Pancreas (tissue), 10 donors: ENCODE measurements at places on chromosomes 6 and 20. TPM values are rescaled to one million over a fixed set of nuclear protein-coding genes. Genes with fewer than 3 reads are reported as not detected.
A peak's percentile ranks its signal among the peaks of the same experiment; 100 is the strongest.

DNA sequence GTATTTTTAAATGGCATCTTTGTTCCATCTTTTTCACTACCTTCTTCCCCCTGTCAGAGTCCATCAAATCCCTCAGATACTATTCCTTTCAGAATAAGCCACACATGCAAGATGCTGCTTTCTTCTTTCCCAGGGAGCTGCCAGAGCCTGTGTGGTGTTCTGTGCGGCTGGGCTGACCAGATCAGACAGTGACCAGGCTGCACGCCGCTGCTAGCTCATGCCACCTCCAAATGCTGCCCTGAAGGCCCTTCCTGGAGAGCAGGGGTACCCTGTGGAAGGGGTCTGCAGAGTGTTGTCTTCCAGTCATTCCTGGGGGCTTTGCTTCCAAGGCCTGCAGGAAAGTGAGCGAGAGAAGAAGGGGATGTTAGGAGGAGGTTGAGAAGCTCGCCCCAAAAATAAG, 179.1 kb upstream of the SUPT3H start:
- no peak overlapping the region for H3K27ac ChIP-seq
- no peaks in the 10 kb centered on the region for H3K27me3 ChIP-seq
- H3K36me3 ChIP-seq: no peaks in the 10 kb centered on the region
- no peak for DNase-seq
- no peak overlapping the region for H3K4me3 ChIP-seq

GRCh38 chr6:36506611-36507010, 40.7 kb downstream of the STK38 start:
- no peak overlapping the region for H3K4me3 ChIP-seq
- no peaks in the 10 kb centered on the region for H3K36me3 ChIP-seq
- no peak overlapping the region for H3K27ac ChIP-seq
- no peak for DNase-seq
- H3K4me1 ChIP-seq: no peaks in the 10 kb centered on the region

DNA sequence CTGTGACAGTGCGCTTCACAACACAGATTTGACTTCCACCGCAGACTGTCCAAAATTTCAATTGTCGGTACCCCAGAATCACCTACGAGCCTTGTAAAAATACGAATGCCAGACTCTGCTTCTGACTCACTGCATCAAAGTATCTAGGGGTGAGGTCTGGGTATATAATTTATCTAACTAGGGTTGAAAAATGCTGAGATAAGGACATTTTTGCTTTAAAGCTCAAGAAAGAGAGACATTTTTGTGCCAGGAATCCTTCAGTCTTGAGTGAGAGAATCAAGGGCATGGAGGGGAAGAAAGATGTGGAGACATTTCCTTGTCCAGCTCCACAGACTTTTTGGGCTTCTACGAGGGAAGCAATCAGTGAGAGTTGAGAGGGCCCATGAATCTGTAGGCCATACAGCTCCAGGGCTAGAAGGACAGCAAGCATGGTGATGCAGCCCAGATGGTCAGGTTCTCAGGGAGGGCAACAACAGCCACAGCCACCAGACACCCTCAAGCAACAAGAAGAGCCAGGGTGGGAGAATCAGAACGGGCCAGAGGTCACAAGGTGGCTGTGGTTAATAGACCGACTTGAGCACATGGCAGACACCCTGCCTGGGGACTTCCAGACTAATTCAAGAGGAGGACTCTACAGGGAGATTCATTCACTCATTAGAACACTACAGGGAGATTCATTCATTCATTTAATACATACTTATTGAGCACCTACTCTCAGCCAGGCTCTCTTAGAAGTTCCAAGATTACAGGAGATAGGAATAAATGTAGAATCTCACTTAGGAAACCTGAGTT, 211.1 kb upstream of the PRDM1 start:
- H3K4me1 ChIP-seq: peaks cover 4% of the 10 kb centered on the region
- no peaks in the 10 kb centered on the region for H3K36me3 ChIP-seq
- H3K27me3 ChIP-seq: no peaks in the 10 kb centered on the region
- DNase-seq: no peak
- no peak overlapping the region for H3K27ac ChIP-seq

GRCh38 chr6:157343732-157344131, 20.4 kb upstream of the TMEM242 start:
- H3K36me3 ChIP-seq: no peaks in the 10 kb centered on the region
- no peak overlapping the region for H3K4me3 ChIP-seq
- DNase-seq: no peak
- H3K4me1 ChIP-seq: no peaks in the 10 kb centered on the region
- no peaks in the 10 kb centered on the region for H3K27me3 ChIP-seq

The CFAP61 gene
- total RNA-seq: 0.43 TPM

DNA sequence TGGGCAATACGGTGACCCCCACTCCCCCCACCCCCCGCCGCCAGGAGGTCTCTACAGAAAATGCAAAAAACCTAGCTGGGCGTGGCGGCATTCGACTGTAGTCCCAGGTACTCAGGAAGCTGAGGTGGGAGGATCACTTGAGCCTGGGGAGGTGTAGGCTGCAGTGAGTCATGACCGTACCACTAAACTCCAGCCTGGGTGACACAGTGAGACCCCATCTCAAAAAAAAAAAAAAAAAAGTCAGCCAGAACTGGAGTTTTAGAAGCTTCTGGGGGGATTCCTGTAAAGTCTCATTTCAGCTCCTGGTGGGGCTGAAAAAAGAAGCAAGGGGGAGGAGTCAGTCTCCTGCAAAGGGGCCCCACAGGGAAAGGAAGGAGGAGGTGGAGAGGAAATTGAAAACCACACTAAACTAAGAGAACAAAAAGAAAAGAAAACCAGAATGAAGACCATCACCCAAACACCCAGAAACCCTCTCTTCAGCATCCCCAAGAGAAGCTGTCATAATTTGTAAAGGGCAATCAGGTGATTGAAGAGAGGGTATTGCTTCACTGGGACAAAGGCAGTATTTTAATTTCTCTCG, 50.4 kb downstream of the NOL4L start:
- H3K27me3 ChIP-seq: no peaks in the 10 kb centered on the region
- H3K4me3 ChIP-seq: no peak overlapping the region
- no peaks in the 10 kb centered on the region for H3K36me3 ChIP-seq
- H3K4me1 ChIP-seq: no peaks in the 10 kb centered on the region

- H3K27ac ChIP-seq: no peak overlapping the region
- no peak overlapping the region for H3K4me3 ChIP-seq
- no peak for DNase-seq
- no peaks in the 10 kb centered on the region for H3K36me3 ChIP-seq
These were observed 140.3 kb downstream of the COL12A1 start for GRCh38 chr6:75065523-75065922.

GRCh38 chr6:52664991-52665686, 5.8 kb upstream of the TMEM14A start:
- no peaks in the 10 kb centered on the region for H3K27me3 ChIP-seq
- no peak for DNase-seq
- peak overlapping the region; percentile 67 for H3K4me3 ChIP-seq
- no peaks in the 10 kb centered on the region for H3K36me3 ChIP-seq
- no peaks in the 10 kb centered on the region for H3K4me1 ChIP-seq

The SSTR4 gene
- not detected for total RNA-seq

- no peak for DNase-seq
- H3K27ac ChIP-seq: no peak overlapping the region
- no peaks in the 10 kb centered on the region for H3K4me1 ChIP-seq
- no peaks in the 10 kb centered on the region for H3K36me3 ChIP-seq
These were observed 112.5 kb downstream of the PRL start for GRCh38 chr6:22184371-22184770.

DNA sequence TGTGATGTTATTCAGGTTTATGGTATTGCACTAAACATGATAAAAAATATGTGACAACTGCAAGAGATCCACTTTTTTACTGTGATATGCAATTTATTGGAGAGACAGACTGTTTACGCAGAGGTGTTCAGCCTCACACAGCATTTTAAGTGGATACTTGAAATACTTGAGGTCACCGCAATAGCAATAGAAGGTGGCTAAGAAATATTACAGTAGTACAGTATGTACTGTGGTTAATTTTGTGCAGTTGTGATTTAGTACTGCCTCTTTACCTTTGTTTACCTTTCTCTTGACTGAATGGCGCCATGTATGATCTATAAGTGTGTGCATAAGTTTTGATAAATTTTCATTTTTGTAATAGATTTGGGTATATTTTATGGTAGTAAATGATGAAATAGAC, 17.4 kb downstream of the MACROD2 start:
- no peak overlapping the region for H3K4me3 ChIP-seq
- no peaks in the 10 kb centered on the region for H3K36me3 ChIP-seq
- no peak for DNase-seq
- H3K4me1 ChIP-seq: no peaks in the 10 kb centered on the region

The PLA2G7 gene
- not detected for total RNA-seq

DNA sequence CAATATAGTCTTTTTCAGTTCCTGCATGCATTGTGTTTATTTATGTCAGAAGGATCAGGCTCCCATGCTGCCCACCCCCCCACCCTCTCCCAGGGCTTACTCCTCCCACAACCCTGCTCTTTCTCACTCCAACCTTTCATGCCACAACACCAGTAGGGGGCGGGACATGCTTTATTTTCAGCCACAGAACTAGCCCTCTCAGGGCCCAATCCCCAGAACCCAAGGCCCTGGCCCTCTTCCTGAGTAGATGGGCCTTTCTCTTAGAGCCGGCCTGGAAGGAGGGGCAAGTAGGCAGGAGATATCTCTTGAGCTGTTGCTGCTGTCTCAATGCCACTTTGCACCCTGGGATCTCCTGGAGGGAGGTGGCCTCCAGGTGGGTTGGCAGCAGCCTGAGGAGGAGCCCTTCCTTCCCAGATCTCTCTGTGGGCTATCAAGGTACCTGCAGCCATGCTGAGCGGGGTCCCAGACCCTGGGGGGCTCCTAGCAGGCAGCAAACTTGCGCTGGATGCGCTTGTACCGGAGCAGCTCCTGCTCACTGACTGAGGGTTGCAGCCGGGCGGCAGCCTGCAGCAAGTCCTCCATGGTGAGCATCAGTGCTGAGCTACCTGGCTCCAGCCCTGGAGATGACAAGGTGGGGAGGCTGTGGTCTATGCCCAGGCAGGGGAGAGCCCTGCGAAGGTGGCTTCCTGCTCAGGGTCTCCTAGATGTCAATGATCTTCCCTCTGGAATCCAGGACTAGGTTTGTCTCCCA, 3.5 kb downstream of the GNMT start:
- peaks cover 13% of the 10 kb centered on the region for H3K4me1 ChIP-seq
- H3K27ac ChIP-seq: no peak overlapping the region
- no peak for DNase-seq

The FAM209B gene
- not detected for total RNA-seq

GRCh38 chr6:14758421-14759081, 487.3 kb upstream of the JARID2 start:
- H3K27me3 ChIP-seq: no peaks in the 10 kb centered on the region
- H3K36me3 ChIP-seq: no peaks in the 10 kb centered on the region
- no peak overlapping the region for H3K4me3 ChIP-seq
- no peaks in the 10 kb centered on the region for H3K4me1 ChIP-seq

The CST2 gene
- total RNA-seq: 0.28 TPM

The TPBG gene
- total RNA-seq: 3.4 TPM

The MYH7B gene
- total RNA-seq: 0.35 TPM

DNA sequence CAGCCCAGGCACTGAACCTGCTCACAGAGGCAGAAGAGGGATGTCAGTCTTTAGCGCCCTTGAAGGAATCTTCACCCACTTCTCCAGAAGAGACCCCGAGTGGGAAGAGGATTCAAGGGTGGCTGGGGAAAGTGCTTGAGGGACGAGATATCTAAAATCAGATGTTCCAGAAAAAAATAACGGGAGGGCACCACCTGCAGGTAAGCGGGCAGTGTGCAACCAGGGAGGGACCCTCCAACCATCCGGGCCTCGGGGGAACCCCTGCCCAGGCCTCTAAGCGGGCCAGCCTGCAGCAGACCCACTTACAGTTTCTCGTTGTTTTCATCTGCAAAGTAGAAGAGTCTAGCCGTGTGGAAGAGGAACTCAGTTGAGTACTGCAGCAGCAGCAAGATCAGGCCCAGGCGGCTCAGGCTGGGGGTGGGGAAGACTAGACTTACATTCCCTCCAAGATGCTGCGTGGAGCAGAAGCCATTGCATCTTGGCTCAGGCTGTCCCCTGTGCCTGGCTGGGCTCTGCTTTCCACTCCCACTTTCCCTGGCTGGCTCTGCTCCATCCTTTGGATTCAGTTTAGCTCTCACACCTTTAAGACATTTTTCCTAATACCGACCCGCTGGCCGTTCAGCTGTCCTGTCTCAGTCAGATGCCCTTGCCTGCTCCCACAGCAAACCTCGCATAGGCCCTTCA, 71.0 kb downstream of the TRAM2 start:
- no peak overlapping the region for H3K27ac ChIP-seq
- no peak overlapping the region for H3K4me3 ChIP-seq
- H3K36me3 ChIP-seq: peaks cover 6% of the 10 kb centered on the region
- no peaks in the 10 kb centered on the region for H3K27me3 ChIP-seq
- no peaks in the 10 kb centered on the region for H3K4me1 ChIP-seq
- DNase-seq: no peak

DNA sequence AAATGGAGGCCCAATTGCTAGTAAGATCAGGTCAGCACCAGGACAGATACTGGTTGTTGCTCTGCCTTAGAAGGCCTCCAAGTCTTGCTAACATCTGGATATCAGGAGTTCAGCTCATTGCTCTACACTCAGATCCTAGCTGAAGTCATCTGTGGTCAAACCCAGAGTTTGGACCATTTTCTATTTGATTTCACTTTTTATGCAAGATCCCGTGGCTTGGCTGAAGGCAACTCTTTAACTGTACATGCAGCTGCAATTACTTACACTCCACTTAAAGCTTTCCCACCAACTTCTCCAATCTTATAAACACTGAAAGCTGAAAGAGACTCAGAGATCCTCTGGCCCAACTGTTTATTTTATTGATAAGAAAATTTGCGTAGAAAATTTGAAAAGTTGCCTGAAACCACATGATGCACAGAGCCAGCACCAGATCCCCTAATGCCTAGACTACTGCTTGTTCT, 2.7 kb downstream of the SLC17A2 start:
- H3K27ac ChIP-seq: peak overlapping the region; percentile 22
- DNase-seq: no peak
- H3K36me3 ChIP-seq: no peaks in the 10 kb centered on the region
- no peaks in the 10 kb centered on the region for H3K4me1 ChIP-seq
- H3K4me3 ChIP-seq: no peak overlapping the region

DNA sequence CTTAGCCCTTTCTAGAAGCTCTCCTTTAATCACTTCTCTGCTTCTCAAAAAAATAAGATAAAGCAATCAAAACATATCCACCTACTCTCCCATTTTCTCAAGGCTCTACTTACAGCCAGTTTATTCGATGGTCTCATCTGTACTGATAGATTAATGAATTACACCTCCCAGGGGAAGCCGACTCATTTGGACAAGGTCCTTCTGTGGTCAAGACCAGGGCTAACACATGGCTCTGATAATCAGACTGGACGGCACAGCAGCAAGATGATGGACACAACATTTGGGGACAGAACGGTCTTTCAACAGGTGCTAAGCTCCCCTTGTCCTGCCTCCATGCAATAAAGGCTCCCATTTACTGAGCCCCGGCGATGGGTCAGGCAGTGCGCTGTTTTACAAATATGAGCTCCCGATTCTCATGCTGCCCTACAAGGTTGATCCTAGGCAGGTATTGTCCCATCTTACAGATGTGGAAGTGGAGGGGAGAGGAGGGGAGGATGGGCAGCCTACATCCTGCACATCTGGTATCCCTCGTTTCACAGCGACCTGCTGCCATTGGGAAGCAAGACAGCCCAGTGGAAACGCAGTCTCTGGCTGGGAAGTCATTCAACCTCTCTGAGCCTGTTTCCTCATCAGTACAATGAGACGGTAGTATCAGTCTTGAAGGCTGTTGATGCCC, 15.7 kb downstream of the CPNE5 start:
- H3K27me3 ChIP-seq: no peaks in the 10 kb centered on the region
- no peak for DNase-seq
- no peak overlapping the region for H3K27ac ChIP-seq
- no peak overlapping the region for H3K4me3 ChIP-seq
- H3K36me3 ChIP-seq: no peaks in the 10 kb centered on the region

The OXT gene
- total RNA-seq: not detected

- H3K27me3 ChIP-seq: no peaks in the 10 kb centered on the region
- no peak overlapping the region for H3K27ac ChIP-seq
- H3K4me3 ChIP-seq: no peak overlapping the region
- no peak for DNase-seq
- no peaks in the 10 kb centered on the region for H3K4me1 ChIP-seq
These were observed 31.2 kb upstream of the PKIB start for GRCh38 chr6:122578961-122579360.

The COL21A1 gene
- 1.0 TPM for total RNA-seq
